ENCODE measurements at places on chromosomes 7 and 10.

- DNase-seq: no peak
These were observed 40.3 kb upstream of the EFCAB10 start for GRCh38 chr7:105621617-105622016.

- DNase-seq: no peak
These were observed 184.3 kb upstream of the DGKB start for GRCh38 chr7:15086862-15087261.

GRCh38 chr7:144132262-144132661 is 9.3 kb downstream of the OR2A14 start:
- no peak for DNase-seq

GRCh38 chr7:50502947-50503346 is 52.8 kb upstream of the FIGNL1 start:
- peak; percentile 66 for DNase-seq

- peak; percentile 75 for DNase-seq
These were observed 30.9 kb upstream of the ITGB8 start for GRCh38 chr7:20299647-20300312.

All from RPMI7951 (cell line).